ENCODE measurements at places on chromosomes 2 and 18. TPM values are rescaled to one million over a fixed set of nuclear protein-coding genes. Genes with fewer than 3 reads are reported as not detected.
A peak's percentile ranks its signal among the peaks of the same experiment; 100 is the strongest.

DNA sequence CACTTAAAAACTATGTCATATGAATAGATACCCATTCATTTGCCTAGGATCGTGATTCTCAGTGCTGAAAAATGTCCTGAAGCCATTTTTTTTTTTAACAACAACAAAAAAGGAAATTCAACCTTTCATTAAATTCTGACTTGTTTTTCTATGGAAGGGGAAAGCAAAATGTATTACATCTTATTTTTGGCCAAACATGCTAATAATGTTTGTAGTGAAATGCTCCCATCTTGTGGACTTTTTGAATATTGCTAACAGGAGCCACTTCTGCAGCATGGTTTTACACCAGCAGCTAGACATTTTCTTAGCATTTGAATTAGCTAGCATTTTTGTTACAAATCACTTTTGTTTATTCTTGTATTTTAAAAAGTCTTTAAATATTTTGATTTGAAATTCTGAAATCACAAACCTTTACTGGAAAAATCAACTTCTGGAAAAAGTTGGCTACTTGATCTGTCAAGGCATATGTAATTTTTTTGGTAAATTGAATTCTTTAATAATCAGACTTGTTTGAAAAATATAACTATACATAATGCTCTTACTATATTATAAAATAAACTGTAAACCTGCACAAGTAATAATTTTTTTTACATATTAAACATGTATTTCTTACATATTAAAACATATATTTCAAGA lies 75.8 kb downstream of the KIDINS220 start:
- H3K4me3 ChIP-seq = no peak overlapping the region
- peak; percentile 3 for DNase-seq
- H3K36me3 ChIP-seq = peaks cover 10% of the 10 kb centered on the region
- no peak overlapping the region for H3K27ac ChIP-seq

DNA sequence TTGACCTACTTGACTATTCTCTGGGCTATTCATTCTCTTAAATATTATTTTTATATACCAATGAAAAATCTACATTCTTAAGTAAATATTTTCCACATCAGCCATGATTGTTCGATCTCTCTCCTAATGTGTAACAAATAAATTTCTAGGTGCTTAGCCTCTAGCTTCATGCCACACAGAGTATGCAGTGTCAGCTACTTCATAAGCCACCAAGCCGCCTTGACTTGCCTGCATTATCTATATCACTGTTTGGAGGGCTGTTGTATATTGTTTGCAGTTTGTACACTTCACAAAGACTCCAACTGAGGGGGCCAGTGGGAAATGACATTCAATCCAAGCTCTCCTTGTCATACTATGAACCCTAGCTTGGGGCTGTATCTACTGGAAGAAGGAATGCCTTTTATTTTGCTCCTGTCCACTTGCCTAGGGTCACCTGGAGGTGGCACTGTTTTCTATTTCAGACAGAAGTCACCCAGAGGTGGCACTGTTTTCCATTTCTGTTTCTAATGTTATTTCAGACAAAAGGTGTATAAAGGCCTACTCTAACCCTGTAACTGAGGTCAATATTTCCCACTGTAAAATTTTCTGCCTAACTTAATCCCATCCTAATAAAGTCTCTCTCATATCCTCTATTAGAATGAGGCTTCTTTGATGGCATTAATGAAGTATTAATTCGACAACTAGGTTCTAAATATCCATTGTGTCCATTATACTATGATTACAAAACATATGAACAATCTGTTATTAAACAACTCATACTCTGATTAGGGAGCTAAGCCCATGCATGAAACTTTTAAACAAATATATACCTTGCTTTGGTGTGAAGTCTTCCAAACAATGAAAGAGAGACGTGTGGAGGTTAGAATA lies 36.4 kb downstream of the COL5A2 start:
- peak; percentile 40 for DNase-seq
- H3K4me3 ChIP-seq = no peak overlapping the region
- no peaks in the 10 kb centered on the region for H3K36me3 ChIP-seq
- H3K27me3 ChIP-seq = no peaks in the 10 kb centered on the region
- peak overlapping the region; percentile 78 for H3K27ac ChIP-seq
- no peaks in the 10 kb centered on the region for H3K4me1 ChIP-seq

GRCh38 chr18:47729356-47729755 lies 201.1 kb downstream of the SMAD2 start:
- H3K27ac ChIP-seq = no peak overlapping the region
- DNase-seq = no peak
- no peak overlapping the region for H3K4me3 ChIP-seq
- no peaks in the 10 kb centered on the region for H3K36me3 ChIP-seq

GRCh38 chr2:224523626-224524577 lies 61.3 kb downstream of the CUL3 start:
- peaks cover 95% of the 10 kb centered on the region for H3K4me1 ChIP-seq
- no peak for DNase-seq
- peak overlapping the region; percentile 56 for H3K4me3 ChIP-seq
- no peaks in the 10 kb centered on the region for H3K36me3 ChIP-seq
- no peaks in the 10 kb centered on the region for H3K27me3 ChIP-seq
- H3K27ac ChIP-seq = peak overlapping the region; percentile 5

GRCh38 chr2:156294945-156295580 lies 37.5 kb downstream of the NR4A2 start:
- H3K27ac ChIP-seq = peak overlapping the region; percentile 13
- peaks cover 33% of the 10 kb centered on the region for H3K27me3 ChIP-seq
- DNase-seq = no peak

DNA sequence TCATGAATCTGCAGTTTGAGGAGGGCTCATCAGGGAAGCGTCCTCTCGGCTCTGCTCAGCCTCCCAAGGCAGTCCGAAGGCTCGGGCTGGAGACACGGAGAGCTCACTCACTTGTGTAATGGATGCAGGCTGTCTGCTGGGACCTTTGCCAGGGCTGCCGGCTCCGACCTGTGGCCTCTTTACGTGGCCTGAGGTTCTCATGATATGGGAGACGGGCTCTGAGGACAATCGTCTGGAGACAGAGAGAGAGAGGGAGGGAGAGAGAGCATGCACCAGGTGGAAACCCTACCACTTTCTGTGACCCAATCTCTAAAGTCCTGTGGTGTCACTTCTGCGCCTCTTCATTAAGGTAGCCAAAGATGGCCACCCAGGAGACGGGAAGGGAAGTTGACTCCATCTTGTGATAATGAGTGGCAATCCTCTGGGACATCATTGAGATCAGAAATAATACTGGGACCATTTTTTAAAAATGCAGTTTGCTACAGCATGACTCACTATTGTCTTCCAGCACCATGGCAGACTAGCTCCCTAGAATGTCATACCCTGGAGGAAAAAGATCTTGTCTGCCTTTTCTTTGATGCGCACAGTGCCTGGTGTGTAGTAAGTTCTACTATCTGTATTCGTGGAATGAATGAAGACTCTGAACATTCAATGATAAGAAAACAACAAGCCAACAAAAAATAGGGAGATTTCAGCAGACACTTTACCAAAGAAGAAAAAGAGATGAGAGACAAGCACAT lies 60.2 kb downstream of the CD8B2 start:
- H3K4me1 ChIP-seq = peaks cover 5% of the 10 kb centered on the region
- H3K36me3 ChIP-seq = no peaks in the 10 kb centered on the region
- DNase-seq = no peak
- no peak overlapping the region for H3K4me3 ChIP-seq
- peaks cover 15% of the 10 kb centered on the region for H3K27me3 ChIP-seq
- no peak overlapping the region for H3K27ac ChIP-seq

- peaks cover 8% of the 10 kb centered on the region for H3K36me3 ChIP-seq
- no peak for DNase-seq
- no peaks in the 10 kb centered on the region for H3K4me1 ChIP-seq
- H3K4me3 ChIP-seq = no peak overlapping the region
- no peaks in the 10 kb centered on the region for H3K27me3 ChIP-seq
These were observed 119.0 kb upstream of the ZFP36L2 start for GRCh38 chr2:43345391-43345813.

DNA sequence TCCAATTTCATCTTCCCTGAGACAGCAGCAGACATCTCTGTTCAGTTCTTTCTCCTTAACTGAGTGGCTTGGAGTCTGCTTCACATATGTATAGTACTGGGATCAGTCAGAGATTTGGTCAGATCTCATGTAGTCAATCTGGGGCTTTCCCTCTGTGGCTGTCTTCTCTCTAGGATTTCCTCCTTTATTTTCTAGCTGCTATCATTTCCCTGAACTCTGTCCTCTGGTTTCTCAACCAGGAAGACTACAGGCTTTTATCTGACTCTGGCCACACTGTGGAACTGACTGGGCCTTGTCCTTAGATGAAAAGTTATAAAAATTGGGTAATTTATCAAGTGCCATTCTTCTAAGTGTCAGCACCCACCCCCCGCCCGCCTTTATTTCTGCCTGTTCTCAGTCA lies 121.0 kb downstream of the RAPGEF4 start:
- H3K36me3 ChIP-seq = peaks cover 2% of the 10 kb centered on the region

- no peaks in the 10 kb centered on the region for H3K4me1 ChIP-seq
- no peaks in the 10 kb centered on the region for H3K36me3 ChIP-seq
- H3K4me3 ChIP-seq = no peak overlapping the region
- H3K27ac ChIP-seq = no peak overlapping the region
- no peaks in the 10 kb centered on the region for H3K27me3 ChIP-seq
These were observed 1704.8 kb upstream of the PIK3C3 start for GRCh38 chr18:40250236-40250635.

GRCh38 chr2:112824694-112825085 lies 11.9 kb downstream of the IL1B start:
- no peak overlapping the region for H3K27ac ChIP-seq
- DNase-seq = no peak
- peaks cover 35% of the 10 kb centered on the region for H3K4me1 ChIP-seq
- H3K4me3 ChIP-seq = no peak overlapping the region
- no peaks in the 10 kb centered on the region for H3K36me3 ChIP-seq

DNA sequence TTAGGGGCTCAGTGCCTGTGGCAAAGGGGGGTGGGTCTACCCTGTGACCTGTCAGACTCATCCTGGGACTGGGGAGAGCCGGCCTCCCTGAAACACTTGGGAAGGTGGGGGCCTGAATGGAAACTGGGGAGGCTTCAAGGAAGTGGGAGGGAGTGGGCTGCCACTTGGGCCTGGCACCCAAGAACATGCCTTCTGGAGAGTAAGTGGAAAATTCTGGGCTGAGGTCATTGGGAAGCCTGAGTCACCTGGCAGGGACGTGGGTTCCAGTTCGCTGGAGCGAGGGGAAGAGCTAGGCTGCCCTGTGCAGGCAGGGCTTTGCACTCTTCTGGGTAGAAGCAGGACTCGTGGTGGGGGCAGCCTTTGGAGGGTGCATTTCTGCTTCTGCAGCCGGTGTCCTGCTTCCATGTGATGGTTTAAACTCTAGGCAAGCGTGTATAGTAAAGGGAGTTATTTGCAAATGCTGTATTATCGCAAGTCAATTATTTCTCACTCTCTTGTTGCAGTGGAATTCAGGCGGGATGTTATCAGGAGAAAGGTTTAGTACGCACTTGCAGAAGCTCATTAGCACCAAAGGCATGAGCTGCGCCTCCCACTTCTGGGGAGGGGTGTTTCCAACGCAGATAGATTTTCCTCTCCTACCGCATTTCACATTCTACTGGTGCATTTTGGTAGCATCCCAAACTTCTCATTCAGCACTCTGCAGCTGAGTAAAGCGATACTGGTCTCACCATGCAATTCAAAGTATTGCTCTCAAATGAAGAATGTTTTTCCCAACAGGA lies 3.8 kb downstream of the LRRFIP1 start:
- peaks cover 27% of the 10 kb centered on the region for H3K27me3 ChIP-seq
- DNase-seq = no peak
- no peak overlapping the region for H3K4me3 ChIP-seq
- H3K4me1 ChIP-seq = peaks cover 33% of the 10 kb centered on the region
- H3K27ac ChIP-seq = no peak overlapping the region

DNA sequence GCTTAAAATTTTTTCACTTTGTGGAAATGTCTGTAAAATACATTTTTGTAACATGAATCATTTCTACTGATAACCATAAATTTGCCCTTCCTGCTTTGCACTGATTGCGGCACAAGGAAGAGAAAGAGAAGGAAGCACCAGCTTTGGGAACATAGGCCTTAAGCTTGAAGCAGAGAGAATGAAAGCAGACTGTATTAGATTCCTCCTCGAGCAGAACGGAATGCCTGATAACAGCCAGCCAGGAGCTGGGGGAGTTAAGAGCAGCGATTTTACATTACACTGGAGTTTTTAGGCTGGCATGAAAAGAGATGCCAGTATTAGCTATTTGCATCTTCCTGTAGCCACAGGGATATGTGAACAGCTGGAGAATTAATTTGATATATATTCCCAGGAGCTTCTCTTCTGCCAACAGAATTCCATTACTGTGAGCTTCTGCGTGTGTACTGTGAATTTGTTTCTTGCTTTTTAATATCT lies 33.5 kb downstream of the CRIM1 start:
- no peaks in the 10 kb centered on the region for H3K36me3 ChIP-seq
- peaks cover 10% of the 10 kb centered on the region for H3K4me1 ChIP-seq
- H3K27me3 ChIP-seq = peaks cover 7% of the 10 kb centered on the region
- H3K27ac ChIP-seq = no peak overlapping the region
- no peak for DNase-seq

DNA sequence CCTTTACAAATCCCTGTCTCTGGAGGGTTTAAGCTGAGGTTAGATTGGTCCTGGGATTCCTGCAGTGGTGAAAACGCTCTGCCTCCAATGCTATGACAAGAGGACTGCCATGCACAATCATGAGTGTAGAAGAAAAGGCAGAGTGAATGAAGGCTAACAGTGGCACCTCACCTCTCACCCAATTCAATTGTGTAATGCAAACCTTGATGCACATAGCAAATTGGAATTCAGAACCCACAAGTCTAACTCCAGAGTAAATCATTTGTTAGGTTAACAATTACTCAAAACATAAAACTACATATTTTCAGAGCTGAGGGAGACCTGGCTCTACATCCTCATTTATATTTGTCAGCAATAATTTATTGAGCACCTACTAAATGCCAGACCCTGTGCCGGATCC lies 1.8 kb downstream of the TGFBRAP1 start:
- no peaks in the 10 kb centered on the region for H3K27me3 ChIP-seq
- H3K36me3 ChIP-seq = peaks cover 2% of the 10 kb centered on the region
- H3K4me3 ChIP-seq = peak overlapping the region; percentile 90
- no peak for DNase-seq

GRCh38 chr2:37500031-37500430 lies 155.6 kb downstream of the QPCT start:
- peaks cover 10% of the 10 kb centered on the region for H3K4me1 ChIP-seq
- H3K36me3 ChIP-seq = no peaks in the 10 kb centered on the region
- no peak overlapping the region for H3K27ac ChIP-seq
- peaks cover 22% of the 10 kb centered on the region for H3K27me3 ChIP-seq
- H3K4me3 ChIP-seq = no peak overlapping the region
- DNase-seq = peak; percentile 9

GRCh38 chr2:238722181-238722580 lies 125.7 kb upstream of the TWIST2 start:
- DNase-seq = no peak
- H3K4me1 ChIP-seq = peaks cover 8% of the 10 kb centered on the region
- no peak overlapping the region for H3K4me3 ChIP-seq
- peaks cover 48% of the 10 kb centered on the region for H3K27me3 ChIP-seq
- no peak overlapping the region for H3K27ac ChIP-seq

ARHGAP25 gene
- 49.5 TPM for total RNA-seq

NUP35 gene
- total RNA-seq = 23.1 TPM

MOCOS gene
- 0.22 TPM for total RNA-seq

RAPGEF4 gene
- total RNA-seq = 0.65 TPM
